ENCODE measurements at places on chromosomes 13 and 19.
A peak's percentile ranks its signal among the peaks of the same experiment; 100 is the strongest.

GRCh38 chr13:102856557-102856956 lies 10.7 kb downstream of the ERCC5 start:
- DNase-seq: no peak

DNA sequence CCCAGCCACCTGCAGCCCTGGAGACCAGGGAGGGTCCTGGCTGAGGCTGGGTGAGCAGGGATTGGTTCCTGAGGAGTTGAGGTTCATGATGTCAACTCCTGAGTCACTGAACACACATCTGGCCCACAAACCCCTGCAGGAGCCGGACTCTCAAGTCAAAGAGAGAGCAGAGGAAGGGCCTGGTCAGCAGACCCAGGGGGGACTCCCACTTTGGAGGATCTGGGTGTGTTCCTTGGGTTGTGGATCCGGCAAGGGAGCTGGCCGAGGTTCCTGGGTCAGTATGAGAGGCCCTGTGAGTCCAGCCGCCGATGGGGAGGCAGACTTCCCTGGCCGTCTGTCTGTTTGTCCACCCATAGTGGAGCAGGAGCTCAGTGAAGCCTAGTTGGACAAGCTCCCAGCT lies 4.0 kb downstream of the SLC7A10 start:
- DNase-seq: no peak

- DNase-seq: no peak
Measured at GRCh38 chr13:46992383-46992952, 95.6 kb upstream of the HTR2A start.

- peak; percentile 83 for DNase-seq
Measured at GRCh38 chr19:8569066-8569771, 8.0 kb downstream of the MYO1F start.

GRCh38 chr13:109494925-109495369 lies 291.4 kb downstream of the IRS2 start:
- no peak for DNase-seq

GRCh38 chr13:26971990-26972887 lies 199.4 kb downstream of the USP12 start:
- peak; percentile 31 for DNase-seq

DNA sequence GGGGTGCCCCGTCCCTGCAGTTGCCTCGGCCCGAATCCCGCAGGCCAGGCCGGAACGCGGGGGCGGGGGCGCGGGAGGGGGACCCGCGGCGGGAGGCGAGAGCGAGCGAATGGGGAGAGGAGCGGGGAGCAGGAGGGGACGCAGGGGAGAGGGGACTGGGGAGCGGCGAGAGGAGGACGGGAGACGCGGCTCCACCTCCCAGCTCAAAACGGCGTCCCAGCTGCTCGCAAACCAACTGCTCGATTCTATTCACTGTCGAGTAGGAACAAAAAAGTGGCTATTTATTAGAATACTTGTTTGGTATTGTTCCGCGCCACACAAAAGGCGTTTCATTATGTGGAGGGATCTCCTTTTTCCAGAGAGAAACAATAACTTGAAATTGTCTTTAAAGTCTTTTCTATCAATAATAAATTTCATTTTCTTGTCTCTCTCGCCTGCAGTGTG lies 10.6 kb upstream of the SOX1 start:
- DNase-seq: no peak

DNA sequence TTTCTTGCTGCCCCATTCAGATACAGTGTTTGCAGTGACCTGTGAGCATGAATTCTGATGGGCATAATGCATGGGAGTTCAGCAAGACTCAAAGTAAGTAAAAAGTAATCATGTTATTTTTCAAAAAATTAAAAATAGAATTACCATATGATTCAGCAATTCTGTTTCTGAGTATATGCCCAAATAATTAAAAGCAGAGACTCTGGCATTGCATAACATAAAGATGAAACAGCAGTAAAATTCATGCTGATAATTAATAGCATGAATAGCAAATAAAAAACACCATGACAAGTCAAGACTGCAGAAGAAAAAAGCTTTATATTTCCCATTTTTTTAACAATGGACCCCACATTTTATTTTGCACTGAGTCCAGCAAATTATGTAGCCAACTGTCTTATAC lies 21.3 kb downstream of the RNF6 start:
- no peak for DNase-seq

- DNase-seq: peak; percentile 13
Measured at GRCh38 chr19:6424195-6424938, at the start of gene KHSRP. Gene KHSRP, minus strand, starts transcription at chr19:6424811. Its CDS starts 110 bp downstream, at chr19:6424701.

DNA sequence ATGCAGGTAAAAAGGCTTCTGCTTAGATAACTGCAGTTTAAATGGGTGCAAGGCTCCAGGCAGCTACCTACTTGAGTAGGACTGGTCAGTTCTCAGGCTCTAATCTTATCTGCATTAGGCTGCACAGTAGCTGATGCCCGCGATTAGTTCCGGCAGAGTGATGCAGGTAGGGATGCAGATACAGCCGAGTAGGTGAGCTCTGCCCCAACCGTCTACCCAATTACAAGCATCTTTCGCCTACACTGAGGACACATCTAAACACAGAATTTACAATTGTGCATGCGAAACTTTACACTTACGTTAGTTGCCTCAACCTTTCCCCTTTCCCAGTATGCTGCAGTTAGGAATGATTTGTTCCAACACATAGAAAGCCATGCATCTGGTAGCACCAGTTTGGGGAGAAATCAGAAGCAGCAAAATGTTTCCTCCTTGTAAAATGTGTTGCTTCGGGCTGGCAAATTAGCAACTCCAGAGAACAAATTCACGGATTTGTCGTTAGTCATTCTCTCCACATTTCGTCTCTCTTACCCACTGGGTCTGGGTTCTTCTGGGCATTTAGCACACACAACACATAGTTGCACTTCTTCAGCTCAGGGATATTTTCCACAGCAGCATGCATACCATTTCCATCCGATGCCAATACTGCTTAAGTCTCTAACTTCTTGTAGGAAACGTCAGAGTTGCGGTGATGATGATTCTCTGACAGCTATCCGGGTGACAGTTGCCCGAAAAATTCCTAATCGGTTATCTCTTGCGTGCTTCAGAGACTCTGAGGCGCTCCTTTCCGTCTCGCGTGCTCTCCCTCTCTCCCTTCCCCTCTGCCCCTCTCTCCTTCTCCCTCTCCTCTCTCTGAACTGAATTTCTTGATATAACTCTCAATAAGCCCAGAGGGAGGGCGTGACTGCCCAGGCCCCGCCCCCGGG lies at the start of gene PCDH9:
Gene PCDH9 (minus strand): TSS at position 856 of the 923 bp plus-strand sequence. CDS start 1,896 bp downstream, outside the sequence.
- peak; percentile 27 for DNase-seq

DNA sequence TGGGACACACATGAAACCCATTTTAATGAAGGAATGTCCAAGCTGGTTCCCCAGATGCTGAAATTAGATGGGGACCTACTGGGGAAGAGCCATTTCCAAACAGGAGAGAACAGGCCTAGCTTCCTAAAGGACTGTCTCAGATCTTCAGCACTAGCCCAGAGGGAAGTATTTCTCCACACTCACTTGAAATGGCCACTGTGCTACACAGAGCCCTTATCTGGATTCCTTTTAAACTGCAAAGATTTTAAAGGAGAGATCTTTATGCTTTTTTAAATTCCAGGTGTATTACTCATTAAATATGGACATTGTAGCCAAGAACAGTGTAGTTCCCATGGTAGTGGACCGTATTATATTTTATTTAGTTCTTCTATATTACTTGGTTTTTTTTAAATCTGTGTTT lies 255.3 kb downstream of the SHISA2 start:
- DNase-seq: no peak

DNA sequence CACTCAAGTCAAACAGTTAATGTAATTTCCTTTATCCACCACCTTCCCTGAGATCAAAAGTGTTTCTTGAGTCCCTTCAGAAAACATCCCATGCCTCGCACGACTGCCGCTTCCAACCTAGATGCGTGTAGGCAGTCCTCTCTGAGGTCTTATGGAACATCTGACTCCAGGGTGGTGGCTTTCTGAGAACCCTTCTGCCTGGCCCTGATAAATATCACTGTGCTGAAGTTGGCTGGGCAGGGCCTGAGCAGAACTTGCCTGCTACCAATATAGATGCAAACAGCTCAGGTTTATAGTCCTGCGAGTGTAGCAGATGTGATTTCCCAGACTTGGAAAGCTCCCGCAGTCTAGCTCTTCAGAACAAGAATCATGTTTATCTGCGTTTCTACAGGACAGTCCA lies 61.1 kb upstream of the GPR12 start:
- DNase-seq: no peak

- DNase-seq: no peak
Measured at GRCh38 chr19:651991-652390, 11.0 kb downstream of the RNF126 start.

GRCh38 chr19:44813070-44813840 lies 4.4 kb downstream of the BCAM start:
- DNase-seq: no peak

DNA sequence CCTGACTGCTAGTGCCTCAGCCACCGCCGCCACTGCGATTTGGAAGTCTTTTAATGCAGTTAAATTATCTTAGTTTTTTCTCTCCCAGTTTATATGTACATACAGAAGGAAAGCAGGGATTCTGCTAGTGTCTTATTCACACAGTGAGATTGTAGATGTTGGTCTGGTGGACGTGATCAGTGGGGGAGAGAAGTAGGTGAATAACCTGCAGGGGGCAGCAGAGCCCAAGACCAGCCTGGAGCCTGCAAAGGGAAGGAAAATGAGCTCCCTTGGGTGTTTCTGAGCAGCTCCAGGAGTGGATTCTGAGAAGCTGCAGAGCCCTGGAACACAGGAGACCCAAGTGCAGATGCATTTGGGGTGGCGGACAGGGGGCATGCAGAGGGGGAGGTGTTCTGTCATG lies 26.3 kb downstream of the ZNF844 start:
- DNase-seq: peak; percentile 14

DNA sequence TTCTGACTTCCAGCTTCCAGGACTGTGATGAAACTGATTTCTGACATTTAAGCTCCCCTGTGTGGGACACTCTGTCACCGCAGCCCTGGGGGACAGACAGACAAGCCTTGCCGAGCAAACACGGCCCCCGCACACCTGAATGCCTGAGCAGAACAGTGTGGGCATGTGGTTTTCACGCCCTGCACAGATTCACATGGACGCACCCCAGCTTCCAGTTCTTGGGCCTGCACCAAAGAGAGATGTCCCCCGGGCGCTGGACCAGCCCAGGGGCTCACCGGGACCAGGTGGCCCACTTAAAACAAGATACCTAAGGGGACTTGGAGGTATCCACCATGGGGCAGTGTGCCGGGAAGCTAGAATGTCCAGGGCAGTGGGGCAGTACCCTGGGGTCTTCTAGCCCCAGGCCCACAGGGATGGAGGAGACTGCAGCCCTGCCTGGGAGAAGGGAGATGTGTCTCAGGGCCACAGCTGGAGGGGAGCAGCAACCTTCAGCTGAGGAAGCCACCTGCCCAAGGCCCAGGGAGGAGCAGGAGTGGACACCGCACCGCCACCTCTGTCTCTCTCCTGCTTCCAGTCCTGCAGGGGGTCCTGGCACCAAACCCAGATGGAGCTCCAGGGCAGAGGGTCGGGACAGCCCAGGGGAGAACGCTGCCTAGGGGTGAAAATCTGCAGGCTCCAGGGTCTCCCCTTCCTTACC lies 50.5 kb downstream of the SOX1 start:
- DNase-seq: no peak

- no peak for DNase-seq
Measured at GRCh38 chr13:112244061-112244460, 132.1 kb upstream of the SPACA7 start.

DNA sequence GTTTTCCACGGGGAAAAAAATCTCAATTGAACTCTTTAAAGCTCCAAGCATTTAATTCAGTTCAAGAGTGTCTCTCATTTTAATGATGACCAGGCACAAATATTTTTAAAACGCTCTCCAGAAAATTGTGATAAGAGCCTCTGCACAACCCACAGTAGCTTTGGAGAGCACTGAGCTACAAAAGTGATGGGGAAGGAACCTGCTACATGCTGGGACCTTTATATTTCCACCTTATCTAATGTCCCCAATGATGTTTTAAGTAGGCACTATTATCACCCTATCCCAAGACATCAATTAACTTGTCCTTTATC lies 14.1 kb upstream of the CEACAM6 start:
- no peak for DNase-seq

GRCh38 chr13:92187378-92187989 lies 789.1 kb downstream of the GPC5 start:
- peak; percentile 48 for DNase-seq

DNA sequence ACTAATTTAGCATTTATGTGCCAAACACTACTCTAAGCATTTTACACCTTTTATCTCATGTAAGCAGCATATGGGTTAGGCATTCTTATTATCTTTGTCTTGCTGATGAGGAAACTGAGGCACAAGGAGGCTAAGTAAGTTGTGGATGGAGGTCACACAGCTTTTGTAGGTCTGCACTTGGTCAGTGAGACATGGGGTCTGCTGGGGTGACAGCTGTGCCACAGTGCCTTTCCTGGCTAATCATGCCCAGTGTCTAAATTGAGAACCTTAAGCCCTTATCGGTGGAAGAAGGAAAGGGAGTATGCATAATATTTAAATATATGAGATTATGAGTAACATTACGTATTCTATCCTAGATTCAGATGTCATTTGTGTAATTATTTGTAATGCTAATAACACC lies 226.2 kb downstream of the GGACT start:
- no peak for DNase-seq

GRCh38 chr13:93865235-93865634 lies 614.2 kb downstream of the DCT start:
- DNase-seq: no peak

DNA sequence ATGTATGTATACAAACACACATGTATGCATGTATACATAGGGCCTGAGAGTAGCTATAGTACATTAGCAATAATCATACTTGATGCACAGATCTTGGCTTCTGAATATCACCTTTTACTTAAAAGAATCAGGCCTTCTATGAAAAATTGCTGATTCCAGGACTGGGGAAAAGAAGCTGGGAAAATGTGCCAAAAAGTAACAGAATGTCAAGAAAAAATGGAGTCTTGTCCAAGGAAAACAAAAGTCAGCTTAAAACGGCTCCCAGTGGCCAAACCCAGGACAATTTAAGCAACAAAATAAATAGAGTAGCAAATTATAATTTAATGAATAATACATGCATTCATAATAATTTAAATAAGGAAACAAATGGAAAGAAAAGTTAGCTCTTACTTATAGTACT lies 2104.9 kb downstream of the PCDH9 start:
- DNase-seq: no peak

DNA sequence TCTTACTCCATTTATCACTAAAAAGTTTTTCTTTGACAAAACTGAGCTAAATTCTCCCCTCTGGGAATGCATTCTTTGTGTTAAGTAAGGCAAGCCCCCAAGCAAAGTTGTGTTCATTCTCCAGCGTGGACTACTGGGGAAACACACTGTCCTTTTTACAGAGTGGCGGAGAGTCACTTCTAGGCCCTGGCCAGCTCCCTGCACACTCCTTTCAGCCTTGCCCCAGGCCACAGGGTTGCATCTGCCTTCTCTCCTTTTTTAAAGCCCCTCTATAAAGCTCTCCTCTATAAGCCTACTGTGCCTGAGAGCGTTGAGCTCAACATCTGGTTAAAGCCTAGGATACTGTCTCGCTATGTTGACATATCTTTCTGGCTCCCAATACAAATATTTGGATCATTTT lies 803.4 kb downstream of the PCDH17 start:
- no peak for DNase-seq
